ENCODE measurements at places on chromosomes 12 and 14.

DNA sequence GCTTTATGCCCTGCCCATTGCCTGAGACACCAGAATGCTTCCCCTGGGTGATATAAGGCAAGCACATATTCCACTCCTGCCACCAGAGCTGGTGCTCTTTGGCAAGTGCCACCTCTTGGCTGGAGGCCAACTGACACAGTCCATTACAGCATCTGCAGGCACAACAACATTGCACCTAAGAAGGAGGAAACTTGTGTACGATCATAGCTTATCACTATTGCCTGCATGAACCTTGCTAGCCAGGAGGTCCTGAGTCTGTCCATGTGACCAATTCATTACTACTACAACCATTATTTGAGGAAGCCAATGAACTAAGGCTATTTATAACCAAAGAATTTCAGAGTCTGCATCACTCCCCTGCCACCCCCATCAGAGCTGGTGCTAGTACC is 119.8 kb upstream of the SCAF11 start:
- no peak for DNase-seq

DNA sequence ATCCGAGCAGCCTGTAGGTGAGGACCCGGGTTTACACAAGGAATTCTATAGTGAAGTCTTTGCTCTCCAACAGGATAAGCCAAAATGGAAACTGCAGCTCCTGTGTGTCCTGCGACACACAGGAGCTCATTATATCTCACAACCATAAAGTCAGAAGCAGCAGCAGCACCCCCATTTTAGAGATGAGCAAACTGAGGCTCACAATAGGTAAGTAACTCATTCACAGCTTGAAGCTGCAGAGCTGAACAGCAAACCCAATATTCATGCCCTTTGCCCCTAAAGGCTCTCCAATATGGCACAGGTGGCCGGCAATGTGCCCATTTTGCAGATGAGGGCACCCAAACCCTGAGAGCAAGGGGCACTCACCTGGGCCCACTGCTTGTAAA is 4.6 kb downstream of the NCOR2 start:
- no peak for DNase-seq

GRCh38 chr12:5916785-5917290 is 28.2 kb downstream of the ANO2 start:
- DNase-seq = no peak

GRCh38 chr14:22814941-22815713 is at the start of gene SLC7A7:
SLC7A7 (minus strand) TSS chr14:22815435; CDS start chr14:22813398, 2,037 bp downstream.
- no peak for DNase-seq

DNA sequence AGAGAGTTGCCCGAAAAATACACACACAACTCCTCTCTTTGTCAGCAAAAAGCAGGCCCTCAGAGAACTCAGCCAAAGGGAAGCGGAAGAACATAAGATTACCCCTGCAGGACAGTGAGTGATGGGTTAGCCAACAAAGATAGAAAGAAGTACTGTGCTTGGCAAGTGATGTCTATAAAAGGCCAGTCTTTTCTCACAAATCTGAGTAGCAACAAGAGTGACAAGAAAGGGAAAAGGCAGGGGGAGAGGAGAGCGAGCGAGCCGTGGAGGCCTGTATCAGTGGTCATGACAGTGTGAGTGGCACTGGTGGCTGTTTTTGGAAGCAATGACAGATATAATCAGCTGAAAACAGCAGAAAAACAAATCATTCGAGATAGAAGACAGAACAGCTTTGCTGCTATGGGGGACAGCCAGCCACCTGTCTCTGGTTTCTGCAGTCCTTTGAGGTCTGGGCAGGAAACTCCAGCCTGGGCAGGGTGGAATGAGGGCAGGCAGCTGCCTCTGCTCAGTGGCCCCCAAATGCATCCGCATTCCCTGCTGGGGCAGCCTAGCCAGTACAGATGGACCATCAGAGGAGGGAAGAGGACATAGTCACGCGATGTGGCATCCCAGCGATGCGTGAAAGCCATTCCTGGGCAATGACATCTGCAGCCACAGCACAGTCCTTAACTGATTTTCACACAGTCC is 74.7 kb downstream of the TRIM9 start:
- DNase-seq = no peak

DNA sequence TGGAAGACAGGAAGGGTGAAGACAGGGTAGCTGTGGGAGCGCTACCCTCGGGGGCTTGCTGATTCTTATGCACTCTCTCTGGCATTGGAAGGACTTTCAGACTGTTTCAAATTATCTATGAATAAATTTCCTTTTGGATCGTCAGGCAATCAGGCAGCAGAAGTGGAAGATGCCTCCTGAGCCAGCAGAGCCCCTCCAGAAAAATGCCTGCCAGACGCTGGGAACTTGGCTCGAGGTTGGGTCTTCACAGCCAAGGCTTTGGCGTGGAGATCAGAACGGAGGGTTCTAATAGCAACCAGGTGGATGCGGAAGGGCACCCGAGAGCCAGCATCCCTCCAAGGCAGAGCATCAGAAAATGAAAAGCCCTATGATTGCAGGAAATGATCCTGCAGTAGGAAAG is 119.2 kb upstream of the RFLNA start:
- no peak for DNase-seq

GRCh38 chr12:57370696-57371095 is 60.1 kb downstream of the R3HDM2 start:
- DNase-seq = no peak

GRCh38 chr12:52063981-52064649 is 5.7 kb upstream of the ATG101 start:
- no peak for DNase-seq

DNA sequence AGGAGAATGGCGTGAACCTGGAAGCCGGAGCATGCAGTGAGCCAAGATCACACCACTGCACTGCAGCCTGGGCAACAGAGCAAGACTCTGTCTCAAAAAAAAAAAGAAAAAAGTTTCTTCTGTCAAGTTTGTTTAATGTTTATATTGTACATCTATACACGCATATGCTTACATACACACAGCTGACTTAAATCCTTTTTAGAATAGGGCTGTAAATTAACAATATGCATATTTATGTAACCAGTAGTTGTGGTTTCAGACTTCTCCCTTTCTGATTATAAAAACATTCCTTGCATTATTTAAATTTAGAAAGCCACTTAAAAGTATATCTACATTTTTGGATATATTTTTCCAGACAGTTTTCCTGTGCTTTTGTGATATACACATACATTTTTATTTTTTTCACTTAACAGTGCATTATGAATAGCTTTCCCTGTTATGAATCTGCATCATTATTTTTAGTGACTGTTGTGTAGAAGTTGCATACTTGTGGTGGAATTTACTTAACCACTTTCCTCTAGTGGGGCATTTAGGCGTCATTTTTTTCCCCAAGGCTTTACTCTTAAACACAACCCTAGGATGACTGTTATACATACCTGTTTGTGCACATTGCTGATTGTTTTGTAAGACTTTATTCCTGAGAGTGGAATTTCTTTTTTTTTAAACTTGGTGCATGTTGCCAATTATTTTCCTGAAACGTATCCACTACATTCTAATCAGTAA is 29.4 kb downstream of the POLR3B start:
- no peak for DNase-seq

GRCh38 chr14:37019488-37019887 is 152.9 kb downstream of the SLC25A21 start:
- no peak for DNase-seq

- DNase-seq = no peak
Measured at GRCh38 chr12:7146906-7147305, 16.7 kb downstream of the CLSTN3 start.

DNA sequence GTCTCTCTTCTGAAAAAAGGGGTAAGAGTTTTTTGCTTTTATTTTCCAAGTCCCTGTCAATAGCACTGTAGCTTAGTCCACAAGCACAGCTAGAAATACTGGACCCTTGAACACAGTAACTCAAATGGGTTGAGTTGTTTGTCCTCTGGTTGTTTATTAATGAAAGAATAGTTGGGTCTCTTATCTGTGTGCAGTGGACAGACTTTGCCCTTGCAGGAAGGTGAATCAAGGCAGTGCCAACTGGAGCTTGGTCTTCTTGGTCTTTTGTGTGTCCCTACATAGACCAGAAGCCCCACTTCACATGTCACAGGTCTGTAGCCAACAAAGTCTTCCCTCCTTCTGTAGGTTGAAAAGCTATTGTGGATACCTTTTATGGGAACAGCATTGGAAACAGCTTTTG is 322.0 kb downstream of the AACS start:
- DNase-seq = no peak

DNA sequence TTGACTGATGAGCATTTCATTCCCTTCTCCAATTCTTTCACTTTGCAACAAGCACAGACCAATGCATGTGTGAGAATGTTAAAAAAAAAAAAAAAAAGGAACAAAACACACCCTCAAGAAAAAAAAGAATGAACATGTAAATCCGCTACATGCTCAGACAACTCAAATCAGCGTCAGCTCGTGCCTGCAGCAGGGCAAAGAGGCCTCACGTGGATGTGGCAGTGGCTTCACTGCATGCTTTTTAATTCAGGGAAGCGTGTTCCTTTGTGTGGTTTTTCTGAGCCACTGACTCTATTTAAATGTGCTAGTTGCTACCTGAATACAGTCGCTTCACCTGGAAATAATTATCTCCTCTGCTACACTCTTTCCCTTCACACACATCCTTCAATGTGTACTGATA is 55.1 kb downstream of the PPP1R36 start:
- no peak for DNase-seq

DNA sequence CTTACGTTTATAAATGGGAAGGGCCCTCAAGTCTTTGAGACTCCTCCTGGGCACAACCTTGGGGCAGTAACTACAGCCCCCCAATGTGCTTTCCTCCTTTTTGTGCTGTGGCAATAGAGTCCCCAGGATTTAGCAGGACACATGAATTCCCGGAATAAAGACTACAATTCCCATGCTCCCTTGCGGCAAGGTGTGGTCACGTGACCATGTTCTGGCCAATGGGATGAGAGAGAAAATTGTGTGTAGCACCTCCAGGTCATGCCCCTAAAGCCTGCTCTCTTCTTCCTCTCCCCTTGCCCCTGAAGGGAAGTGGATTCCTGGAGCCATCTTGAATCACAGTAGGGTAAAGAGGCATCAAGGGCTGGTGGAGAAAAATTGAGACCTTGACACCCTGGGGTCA is 295.1 kb upstream of the SFSWAP start:
- DNase-seq = no peak

DNA sequence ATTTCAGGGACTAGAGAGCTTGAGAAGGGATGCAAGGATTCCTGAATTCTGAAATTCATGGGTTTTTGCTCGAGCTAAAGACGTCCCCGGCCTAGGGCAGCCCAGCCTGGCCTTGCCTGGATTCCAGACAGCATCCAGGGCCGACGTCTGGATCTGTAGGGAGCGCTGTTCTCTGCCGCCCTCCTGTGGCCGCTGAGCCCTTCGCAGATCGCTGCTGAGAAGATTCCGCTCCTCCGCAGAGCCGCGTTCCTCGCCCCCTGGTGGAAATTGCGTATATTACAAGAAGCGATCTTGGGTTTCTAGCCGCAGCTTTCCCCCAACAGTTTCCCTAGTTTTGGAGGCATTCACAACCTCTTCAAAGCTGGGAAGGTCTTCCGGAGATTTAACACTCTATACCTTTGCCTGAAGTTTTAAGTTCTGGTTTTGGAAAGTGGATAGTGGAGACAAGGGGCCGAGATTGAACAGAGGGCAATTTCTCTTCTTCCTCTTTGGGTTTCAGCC is 5.1 kb downstream of the CISTR start:
- peak; percentile 97 for DNase-seq

GRCh38 chr14:99769123-99769522 is 24.1 kb upstream of the EML1 start:
- DNase-seq = no peak

GRCh38 chr12:5945071-5946008 is at the start of gene ANO2:
ANO2 (minus strand) TSS chr12:5945259; CDS start chr12:5945217, 42 bp downstream.
- DNase-seq = peak; percentile 75

DNA sequence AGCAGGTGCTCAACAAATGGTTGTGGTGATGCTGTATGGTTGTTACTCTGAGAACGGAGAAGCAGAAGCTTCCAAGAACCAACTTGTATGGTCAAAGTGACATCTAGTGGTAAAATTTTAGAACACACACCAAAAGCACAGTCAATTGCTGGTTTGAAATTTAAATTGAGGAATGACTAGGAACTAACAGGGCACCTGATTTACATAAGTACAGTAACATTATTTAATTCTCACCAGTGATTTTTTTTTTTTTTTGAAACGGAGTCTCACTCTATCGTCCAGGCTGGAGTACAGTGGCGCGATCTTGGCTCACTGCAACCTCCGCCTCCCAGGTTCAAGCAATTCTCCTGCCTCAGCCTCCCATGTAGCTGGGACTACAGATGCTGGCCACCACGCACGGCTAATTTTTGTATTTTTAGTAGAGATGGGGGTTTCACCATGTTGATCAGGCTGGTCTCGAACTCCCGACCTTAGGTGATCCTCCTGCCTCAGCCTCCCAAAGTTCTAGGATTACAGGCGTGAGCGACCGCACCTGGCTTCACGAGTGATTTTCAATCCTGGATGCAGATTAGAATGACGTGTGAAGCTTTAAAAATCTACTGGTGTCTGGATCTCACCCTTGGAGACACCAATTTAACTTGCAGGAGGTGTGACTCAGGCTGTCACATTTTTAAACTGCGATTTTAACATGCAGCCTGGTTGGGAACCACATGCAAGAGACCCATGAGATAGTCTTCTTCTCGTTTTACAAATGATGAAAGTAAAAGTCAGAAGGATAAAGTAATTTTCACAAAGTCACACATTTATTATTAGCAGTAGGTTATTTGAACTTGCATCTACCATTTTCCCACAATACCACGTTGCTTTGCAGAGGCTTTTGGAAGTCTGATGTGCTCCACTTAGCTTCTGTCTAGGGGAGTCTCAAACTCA is 14.1 kb upstream of the NUMB start:
- DNase-seq = no peak

- DNase-seq = no peak
Measured at GRCh38 chr12:2185751-2186341, 133.1 kb downstream of the CACNA1C start.

GRCh38 chr12:6198985-6199530 is 1.1 kb upstream of the CD9 start:
- DNase-seq = no peak

All from WTC11 (cell line).